Activated CD4-positive, alpha-beta memory T cell treated with anti-CD3 and anti-CD28 coated beads for 36 hours (primary cell): ENCODE measurements at places on chromosomes 16 and 17.
A peak's percentile ranks its signal among the peaks of the same experiment; 100 is the strongest.

GRCh38 chr17:7023576-7024401 is 939 bp downstream of the BCL6B start:
- peak; percentile 99 for DNase-seq

DNA sequence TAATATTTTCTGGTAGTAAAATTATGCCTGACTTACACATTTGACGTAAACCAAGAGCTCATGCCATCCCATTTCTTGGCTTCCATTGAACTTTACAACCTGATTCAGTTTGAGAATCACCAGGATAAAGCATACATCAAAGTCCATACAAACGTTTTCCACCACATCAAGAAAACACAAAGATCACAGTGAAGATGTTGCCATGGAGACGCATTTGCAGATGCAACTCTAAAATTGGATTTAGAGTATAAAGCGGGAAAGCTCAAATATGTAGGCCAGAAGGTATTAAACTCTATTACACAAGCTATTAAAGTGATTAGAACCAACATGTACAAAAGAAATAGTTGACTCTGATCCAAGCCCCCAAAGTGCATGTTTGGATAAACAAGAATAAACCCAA is 10.4 kb downstream of the C16orf46 start:
- no peak for DNase-seq

DNA sequence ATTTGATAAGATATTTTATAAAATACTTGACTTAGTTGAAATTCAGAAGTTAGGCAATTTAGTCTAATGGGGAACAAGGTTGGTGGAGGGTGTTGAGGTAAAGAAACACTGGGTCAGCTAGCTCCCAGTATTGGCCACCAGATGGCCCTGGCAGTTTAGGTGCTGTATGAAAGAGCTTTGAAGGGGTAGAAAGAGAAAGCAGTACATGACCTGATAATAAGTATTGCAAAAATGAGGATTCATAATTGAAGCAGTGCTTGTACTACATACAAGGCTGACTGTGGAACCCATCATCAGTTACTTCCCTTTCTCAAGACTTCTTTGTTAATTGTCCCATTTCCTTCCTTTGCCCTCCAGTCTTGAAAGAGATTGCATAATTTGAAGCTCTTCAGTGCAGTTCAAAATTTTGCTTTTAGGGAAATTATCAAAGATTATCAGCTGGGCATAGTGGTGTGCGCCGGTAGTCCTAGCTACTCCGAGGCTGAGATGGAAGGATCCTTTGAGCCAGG is 29.4 kb downstream of the TANC2 start:
- peak; percentile 49 for DNase-seq

DNA sequence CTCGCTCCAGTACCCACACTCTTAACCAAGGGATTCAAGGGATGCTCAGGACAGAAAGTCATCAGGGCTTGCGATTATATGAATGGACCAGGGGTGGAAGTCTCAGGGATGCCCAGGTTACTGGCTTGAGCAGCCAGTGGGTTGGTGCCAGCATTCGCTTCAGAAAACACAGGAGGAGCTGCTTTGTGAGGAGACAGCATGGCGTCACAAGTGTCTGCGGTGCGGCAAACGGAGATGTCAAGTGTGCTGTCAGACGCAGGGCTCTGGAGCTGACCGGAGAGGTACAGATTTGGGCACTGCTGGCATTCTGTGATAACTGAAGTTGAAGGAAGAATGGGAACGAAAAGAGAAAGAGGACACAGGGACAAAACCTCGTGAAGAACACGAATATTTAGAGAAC is 4.1 kb downstream of the MARCHF10 start:
- no peak for DNase-seq

DNA sequence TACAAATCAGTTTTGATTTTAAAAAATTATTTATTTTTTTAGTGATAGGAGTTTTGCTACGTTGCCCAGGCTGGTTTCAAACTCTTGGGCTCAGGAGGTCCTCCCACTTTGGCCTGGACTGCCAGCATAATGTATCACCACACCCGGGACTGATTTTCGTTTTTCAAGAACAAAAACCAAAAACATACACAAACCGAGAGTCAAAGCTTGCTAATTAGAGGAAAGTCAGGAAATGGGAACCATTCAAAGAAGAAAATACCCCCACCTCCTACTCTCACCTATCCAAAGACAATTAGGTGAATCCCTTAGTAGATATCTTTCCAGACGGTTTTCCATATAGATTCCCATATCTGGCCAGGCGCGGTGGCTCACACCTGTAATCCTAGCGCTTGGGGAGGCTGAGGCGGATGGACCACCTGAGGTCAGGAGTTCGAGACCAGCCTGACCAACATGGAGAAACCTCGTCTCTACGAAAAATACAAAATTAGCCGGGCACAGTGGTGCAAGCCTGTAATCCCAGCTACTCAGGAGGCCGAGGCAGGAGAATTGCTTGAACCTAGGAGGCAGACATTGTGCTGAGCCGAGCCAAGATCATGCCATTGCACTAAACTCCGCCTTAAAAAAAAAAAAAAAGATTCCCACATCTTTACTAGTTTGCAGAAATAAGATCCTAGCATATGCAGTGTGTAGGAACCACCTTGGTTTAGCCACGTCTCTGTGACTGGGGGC is 883 bp upstream of the SPN start:
- DNase-seq = no peak

DNA sequence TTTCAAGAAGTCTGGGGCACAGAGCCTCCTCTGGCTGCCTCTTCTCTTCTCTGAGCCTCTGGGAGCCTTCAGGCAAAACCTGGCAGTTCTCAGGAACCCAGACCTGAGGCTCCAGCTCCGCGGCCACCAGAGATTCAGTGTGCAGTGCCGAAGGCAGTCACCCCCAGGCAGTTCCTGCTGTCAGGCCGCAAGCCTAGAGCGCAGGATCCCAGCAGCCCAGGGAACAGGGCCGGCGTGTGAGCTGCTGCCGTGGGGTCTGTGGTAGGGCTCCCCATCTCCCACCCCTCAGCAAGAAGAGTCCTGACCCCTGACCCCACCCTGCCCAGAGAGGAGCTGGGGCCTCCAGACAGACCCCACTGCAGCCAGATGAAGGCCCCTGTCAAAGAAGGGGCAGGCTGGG is 78.2 kb downstream of the AMFR start:
- no peak for DNase-seq

DNA sequence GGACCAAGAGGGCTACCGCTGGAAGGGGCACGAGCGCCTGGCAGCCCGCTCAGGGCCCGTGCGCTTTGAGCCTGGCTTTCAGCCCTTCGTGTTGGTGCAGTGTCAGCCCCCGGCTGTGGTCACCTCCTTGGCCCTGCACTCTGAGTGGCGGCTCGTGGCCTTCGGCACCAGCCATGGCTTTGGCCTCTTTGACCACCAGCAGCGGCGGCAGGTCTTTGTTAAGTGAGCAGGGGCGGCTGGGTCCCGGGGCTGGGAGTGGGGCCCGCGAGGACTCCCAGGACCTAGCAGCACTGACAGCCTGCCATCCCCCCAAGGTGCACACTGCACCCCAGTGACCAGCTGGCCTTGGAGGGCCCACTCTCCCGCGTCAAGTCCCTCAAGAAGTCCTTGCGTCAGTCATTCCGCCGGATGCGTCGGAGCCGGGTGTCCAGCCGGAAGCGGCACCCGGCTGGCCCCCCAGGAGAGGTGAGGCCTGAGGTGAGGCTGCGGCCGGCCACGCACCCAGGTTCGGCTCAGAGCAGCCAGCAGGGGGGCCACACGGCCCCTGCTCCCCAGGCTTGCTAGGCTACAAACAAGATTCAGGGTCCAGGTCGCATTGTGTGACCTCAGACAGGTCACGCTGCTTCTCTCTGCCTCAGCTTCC is 17.4 kb upstream of the MYO15B start:
- DNase-seq = no peak

DNA sequence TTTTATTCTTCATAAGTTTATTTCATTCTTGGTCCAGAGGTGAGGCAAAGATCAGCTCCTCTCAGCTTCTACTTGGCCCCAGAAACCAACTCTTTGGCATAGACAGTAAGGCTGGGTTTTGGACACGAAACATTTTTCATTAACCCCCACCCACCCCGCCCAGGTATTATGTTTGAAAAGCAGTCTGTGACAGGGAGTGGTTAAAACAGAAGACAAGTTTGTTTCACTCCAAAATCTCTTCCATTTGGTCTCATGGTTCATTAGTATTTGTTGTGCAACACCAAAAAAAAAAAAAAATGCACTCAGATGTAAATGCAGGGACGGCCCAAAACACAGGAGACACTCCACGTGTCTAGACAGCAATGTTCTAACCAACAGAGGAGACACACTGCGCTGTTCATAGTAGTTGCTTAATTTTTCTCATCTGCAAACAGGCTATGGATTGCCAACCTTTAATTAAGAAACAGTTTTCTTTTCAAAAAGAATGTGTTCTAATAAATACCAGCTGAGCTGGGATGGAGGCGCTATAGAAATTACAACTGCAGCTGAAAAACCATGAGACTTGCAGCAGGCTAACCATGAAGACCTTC is 39.8 kb upstream of the MMP2 start:
- DNase-seq = no peak

DNA sequence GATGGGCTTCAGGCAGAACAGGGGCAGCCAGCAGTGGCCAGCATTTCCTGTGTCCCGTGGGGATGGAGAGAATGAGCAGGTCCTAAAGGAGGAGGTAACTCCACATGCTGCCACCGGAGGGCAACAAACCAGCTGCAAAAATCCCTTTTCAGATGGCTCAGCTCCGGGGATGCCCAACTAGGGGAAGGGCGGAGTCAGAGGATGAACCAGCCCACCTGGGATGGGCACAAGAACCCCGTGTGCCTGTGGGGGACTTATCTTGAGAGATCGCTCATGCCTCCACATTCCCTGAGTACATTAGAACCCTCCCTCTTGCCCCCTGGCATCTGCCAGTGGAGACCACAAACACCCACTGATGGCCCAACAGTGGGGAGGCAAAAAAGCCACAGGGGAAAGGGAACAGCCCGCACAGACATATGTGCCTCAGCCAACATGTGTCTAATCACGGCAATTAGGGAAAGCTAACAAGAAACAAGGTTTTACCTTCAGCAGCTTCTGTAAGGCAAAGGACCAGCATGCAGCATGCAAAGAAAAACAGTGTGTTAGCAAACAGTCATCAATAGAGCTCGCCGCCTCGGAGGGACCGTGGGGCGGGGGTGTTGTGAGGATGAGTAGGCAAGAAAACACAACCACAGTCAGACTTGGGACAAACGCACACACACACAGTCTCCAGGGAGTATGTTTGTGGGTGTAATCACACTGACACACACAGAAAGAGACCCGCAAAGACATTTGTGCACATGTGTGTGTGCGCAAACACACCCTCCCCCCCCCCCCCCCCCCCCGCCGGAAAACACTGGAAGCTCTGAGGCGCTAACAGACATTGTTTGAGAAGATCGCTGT is 64.0 kb downstream of the MYO18A start:
- DNase-seq = peak; percentile 64

- DNase-seq = peak; percentile 25
Observed at GRCh38 chr16:88569614-88569984, 604 bp upstream of the ZC3H18 start.

- no peak for DNase-seq
Observed at GRCh38 chr17:2500446-2500845, 11.2 kb downstream of the METTL16 start.

DNA sequence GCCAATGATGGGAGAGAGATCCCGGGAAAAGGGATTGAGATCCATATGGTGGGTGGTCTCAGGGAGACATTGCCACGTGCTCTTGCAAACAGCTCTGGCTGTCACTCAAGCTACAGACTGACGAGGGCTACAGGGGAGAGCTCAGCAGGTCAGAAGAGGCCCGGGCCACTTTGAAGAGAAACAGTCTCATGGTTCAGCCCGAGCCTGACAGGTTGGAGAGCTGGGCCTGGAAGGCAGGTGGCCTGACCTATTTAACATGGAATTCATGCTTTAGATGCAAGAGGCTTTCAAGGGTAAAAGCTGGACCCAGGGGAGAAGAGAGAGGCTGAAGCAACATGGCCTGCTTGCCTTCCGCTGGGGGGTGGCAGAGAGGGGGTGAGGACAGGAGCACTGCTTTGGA is 81.0 kb upstream of the BRD7 start:
- DNase-seq = no peak

DNA sequence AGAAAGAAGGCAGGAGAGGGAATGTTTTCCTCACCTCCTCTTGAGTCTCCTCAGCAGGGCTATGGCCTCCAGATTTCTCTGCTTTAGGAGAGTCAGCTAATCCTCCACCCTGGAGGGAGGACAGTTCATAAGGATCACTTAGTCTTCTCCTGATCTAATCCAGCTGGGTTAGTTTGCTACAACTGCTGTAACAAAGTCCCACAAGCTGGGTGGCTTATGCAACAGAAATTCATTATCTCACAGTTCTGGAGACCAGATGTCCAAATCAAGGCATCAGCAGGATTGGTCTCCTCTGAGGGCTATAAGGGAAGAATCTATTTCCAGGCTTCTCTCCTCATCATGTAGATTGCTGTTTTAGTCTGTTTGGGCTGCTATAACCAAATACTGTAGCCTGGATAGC is 40.6 kb upstream of the XYLT1 start:
- DNase-seq = no peak

- DNase-seq = no peak
Observed at GRCh38 chr16:77295896-77296295, 96.7 kb downstream of the SYCE1L start.

- no peak for DNase-seq
Observed at GRCh38 chr17:32723310-32723955, 153.5 kb downstream of the MYO1D start.

DNA sequence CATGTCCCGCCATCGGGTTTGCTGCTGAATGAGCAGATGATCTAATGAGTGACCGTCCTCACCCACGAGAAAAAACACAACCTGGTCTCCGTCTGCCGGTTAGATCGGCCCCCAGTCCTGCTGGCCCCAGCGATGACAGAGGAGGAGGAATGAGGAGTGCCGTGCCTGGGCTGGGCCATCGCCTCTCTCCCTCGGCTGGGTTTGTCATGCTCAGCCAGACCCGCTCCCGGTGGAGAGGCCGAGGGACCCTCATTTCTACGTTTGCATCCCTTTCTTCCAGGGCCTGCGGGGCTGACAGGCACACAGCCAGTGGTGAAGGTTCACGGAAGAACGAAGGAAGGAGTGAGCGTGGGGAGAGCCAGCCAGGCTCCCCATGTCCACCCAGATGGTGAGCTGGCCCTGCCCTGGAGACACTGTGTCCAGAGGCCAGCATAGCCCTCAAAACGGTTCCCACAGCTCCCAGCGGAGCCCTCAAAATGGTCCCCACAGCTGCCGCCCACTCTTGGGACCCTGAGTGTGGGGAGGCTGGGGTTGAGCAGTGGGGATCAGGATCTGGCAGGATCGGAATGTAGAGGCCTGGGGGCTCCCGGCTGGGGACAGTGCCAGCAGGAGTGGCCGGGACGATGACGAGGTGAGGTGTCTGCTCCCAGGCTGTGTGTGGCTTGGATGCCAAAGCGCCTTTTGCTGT is 23.9 kb downstream of the CBFA2T3 start:
- no peak for DNase-seq

DNA sequence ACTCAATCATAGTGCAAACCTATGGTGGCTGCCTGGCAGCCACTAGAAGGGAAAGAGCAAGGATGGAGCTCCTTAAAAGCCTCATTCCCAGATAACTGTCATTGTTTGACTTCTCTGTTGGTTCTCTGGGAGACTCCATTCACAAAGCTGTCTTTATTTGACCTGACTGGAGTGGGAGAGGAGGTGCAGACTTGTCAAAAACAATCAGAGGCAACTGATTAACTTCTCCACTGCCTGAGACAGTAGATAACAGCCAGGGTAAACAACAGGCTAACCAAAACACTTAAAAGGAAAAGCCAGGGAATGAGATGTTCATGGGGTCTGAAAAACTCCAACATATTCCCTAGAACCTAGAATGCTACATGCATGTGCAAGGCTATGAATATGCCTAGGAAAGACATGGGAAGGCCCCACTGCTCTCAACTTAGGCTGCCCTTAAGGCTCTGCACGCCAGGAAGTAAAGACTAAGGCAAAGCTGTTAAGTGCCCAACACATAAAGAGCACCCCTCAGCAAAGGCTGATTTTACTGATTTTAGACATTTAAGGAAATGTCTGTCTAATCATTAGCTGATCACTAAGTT is 82.0 kb downstream of the TTC19 start:
- no peak for DNase-seq
